ENCODE measurements at places on chromosomes 3 and 15.

DNA sequence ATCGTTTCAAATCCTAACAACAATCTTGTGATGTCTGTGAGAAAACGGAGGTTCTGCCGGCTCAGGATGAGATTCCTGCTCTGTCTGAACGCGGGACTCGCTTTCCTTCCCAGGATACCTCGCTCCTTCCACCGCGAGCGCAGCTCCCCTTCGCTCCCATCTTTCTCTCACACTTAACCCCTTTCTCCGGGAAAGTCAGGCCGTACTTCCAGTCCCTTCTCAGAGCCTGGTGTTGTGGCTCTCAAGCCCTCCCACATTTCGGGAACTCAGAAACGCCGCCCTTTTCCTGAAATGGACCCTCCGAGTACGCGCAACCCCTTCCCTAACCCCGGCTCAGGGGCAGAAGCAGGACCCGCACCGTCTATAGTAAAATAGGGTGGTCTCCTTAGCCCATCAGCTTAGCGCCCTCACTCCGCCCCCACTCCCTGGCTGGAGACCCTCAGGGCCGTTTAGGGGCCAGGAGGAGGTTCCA, 378 bp upstream of the FEM1B start:
- DNase-seq: no peak

- no peak for DNase-seq
These were observed 71.9 kb upstream of the CTNNB1 start for GRCh38 chr3:41127414-41127813.

DNA sequence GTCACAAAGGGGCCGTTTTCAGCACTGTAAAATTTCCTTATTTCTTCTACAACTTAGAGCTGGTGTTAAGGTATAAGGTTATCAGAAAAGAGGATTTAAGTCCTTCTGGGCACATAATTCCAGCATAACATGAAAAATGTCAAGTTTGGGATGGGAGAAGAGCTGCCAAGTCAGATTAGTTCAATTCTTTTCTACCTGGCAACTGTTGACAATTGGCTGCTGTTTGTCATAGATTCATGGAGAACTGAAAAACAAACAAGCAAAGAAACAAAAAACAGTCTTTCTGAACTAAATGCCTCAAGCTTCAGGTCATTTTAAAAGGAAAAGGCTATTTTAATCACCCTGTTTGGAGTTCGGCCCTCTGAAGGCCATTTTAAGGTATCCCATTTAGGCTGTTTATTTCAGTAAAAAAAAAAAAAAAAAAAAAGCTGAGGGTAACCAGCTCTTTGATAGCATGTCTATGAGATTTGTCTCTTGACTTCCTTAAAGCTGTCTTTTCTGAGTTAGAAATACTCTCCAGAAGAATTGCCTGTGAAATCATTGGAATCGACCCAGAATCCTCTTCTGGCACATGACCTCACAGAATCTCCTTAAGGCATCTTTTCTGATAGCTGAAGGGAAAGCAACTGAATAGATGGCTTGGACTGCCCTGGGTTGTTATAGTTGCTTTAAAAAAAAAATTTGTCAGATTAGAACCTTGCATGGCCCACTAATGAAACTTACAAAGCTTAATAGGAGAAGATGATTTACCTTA, 173.3 kb downstream of the SEMA6D start:
- no peak for DNase-seq

- DNase-seq: no peak
These were observed 464.1 kb upstream of the RARB start for GRCh38 chr3:24963762-24964625.

- DNase-seq: no peak
These were observed 26.1 kb downstream of the CMSS1 start for GRCh38 chr3:99843590-99844258.

DNA sequence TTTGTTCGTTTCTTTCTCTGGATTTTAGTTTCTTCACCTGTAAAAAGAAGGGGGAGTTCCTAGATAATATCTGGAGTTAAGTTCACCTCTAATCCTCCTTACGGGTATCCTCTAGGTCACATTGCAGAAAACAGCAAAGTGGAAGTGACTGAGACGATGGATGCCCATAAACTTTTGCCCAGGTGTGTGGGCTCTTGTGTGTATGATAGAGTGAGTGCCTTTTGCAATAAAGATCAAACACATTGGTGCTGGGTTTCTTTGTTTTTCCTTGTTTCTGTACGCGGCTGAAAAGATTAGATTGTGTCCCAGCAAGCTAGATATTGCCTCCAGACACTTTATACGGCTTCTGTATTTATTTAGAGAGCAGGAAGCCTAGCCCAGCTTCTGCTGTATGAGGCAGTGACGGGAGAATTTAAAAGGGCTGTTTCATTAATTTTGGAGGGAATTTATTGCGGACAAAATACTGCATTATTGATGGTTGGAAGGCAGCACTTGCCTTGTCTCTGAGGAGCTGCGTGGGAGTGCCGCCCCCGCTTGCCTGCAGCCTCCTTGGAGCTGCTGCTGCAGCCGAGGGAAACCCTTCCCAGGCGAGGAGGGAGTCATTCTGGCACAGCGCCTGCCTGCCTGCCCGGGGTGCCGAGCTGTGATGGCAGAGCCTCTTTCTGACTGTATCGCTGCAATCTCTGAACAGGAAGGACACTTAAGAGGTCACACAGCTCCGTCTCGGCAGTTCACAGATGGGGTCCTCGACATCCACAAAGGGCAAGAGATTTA, 38.5 kb downstream of the PYDC2 start:
- no peak for DNase-seq

- DNase-seq: no peak
These were observed 15.4 kb upstream of the PIK3CB start for GRCh38 chr3:138850151-138850550.

- no peak for DNase-seq
These were observed 22.0 kb downstream of the KIF9 start for GRCh38 chr3:47260605-47261004.

DNA sequence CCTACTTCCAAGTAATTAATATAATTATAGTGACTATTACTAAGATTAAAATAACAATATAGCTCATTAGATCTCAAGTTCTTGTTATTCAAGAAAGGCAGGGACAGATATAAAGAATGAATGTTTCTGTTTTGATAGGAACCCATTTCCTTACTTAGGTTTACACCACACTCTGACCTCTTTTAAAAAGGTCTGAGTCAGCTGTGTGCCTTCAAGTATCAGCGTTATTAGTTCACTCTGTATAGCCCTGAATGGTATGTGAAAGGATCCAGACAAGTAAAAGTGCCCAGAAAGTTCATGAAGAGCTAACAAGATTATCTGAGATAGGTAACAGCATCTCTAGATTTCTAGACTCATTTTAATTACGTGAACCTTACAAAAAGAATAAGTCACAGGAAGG, 28.9 kb downstream of the PDCD10 start:
- no peak for DNase-seq

- DNase-seq: no peak
These were observed 23.4 kb upstream of the DYNC1LI1 start for GRCh38 chr3:32593903-32594525.

- DNase-seq: no peak
These were observed 237.7 kb upstream of the AZI2 start for GRCh38 chr3:28586325-28586724.

DNA sequence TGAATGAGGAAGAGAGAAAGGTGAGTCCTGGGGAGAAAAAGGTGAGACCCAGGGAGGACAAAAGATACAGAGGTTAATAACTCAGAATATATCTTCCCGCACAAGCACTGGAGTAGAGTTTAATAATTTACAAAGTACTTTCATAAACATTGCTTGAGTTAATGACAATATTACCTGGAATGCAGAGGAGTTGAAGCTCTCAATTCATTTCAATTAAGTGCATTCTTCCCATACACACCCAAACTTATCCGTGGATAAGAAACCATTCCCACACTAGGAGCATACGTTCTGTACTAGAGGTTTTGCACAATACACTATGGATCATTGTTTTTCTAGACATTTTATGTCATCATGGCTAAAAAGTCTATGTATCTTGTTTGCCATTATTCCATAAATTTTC, 23.3 kb upstream of the KNG1 start:
- no peak for DNase-seq

GRCh38 chr3:155153242-155154186, 73.4 kb downstream of the MME start:
- DNase-seq: no peak

DNA sequence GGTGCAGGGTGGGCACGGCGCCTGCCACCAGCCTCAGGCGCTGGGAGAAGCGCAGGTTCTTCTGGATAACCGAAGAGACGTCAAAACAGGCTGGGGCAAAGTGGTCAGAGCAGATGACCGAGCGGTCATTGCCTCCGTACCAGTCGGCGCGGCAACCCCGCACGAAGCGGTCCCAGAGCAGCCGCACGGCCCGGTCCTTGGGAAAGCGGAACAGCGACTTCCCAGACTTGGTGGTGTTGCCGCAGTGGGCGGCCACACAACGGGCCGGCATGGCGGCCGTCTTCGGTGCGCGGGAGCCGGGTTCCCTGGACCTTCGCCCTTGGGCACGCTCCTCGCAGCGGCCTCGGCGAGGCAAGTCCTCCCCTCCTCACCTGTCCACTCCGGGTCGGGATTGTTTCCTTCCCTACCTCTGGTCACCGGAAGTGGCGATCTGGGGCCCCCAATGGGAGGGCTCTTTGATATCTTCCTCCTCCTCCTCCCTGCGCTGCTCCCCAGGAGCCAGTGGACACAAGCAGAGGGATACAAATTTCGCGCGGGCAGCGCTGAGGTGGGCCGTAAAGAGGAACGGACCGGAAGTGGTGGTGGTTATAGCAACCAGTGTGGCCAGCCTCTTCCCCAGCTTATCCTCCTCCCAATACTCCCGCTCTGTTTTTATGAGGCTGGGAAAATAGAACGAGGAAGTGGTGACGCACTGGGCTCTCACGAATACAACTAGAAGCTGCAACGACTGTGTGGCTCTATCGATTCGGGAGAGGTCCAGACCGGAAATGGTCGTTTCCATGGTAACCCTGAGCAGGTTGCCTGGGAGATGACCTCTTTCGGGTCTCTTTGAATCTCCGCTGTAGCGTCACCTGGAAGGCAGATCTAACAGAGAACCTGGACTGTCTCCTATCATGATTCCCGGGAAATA, at the start of the genes LRRC49 and THAP10:
TSS of gene LRRC49 (plus strand) at position 825 of the 910 bp plus-strand sequence. CDS start at position 894, 69 bp downstream.
TSS of gene THAP10 (minus strand) at position 432 of the 910 bp plus-strand sequence. CDS start at position 271, 161 bp downstream.
- DNase-seq: peak; percentile 33

DNA sequence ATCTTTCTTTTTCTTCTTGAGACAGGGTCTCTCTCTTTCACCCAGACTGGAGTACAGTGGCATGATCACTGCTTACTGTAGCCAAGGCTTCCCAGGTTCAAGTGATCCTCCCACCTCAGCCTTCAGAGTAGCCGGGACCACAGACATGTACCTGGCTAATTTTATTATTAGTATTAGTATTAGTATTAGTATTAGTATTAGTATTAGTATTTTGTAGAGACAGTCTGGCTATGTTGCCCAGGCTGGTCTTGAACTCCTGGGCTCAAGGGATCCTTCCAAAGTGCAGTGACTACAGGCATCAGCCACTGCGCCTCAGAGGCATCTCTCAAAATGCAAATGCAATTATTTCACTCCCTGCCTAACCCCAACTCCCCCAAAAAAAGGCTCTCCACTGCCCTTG, 1.7 kb downstream of the KIF7 start:
- DNase-seq: no peak
